ENCODE measurements at places on chromosomes 12 and 14. TPM values are rescaled to one million over a fixed set of nuclear protein-coding genes. Genes with fewer than 3 reads are reported as not detected.

Gene WNT1
- total RNA-seq, result not detected

Gene NEUROD4
- not detected for total RNA-seq

Gene PTPRO
- total RNA-seq, result 1.8 TPM

Gene KRT83
- total RNA-seq, result not detected

Gene STRAP
- total RNA-seq, result 136 TPM

Gene AGAP2
- 2.6 TPM for total RNA-seq

Gene LRP1-AS
- total RNA-seq, result not detected

Gene COQ10A
- total RNA-seq, result 12.8 TPM

Gene RTL1
- not detected for total RNA-seq

Gene DNAL1
- 12.5 TPM for total RNA-seq

Gene EPS8
- 308 TPM for total RNA-seq

DNA sequence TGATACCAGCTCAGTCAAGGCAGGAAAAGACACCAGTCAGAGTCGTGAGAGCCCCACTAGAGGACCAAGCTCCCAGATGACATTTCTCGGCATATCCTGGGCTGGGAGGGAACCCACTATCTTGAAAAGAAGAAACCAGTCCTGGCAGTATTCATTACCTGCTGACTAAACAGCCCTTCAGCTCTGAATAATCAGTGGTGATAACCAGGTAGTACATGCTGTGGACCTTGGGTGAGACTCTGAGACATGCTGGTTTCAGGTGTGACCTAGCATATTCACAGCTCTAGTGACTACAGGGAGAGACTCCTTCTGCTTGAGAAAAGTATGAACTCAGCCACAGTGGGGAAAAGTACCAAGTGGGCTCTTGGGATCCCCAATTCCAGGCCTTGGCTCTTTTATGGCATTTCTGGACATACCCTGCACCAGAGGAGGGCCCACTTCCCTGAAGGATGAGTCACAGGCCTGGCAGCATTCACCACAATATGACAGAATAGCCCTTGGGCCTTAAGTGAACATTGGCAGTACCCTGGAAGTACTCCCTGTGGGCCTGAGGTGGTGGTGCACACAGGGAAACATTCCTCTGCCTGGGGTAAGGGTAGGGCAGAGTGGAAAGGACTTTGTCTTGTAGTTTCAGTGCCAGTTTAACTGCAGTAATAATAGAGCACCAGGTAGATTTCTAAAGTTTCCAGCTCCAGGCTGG is 82.6 kb upstream of the SLC38A4 start:
- no peaks in the 10 kb centered on the region for H3K27me3 ChIP-seq
- no peak overlapping the region for H3K4me3 ChIP-seq
- peaks cover 16% of the 10 kb centered on the region for H3K36me3 ChIP-seq
- peak overlapping the region; percentile 6 for H3K27ac ChIP-seq
- no peak for DNase-seq
- H3K4me1 ChIP-seq, result peaks cover 45% of the 10 kb centered on the region

- peaks cover 15% of the 10 kb centered on the region for H3K4me1 ChIP-seq
- no peaks in the 10 kb centered on the region for H3K27me3 ChIP-seq
- no peak for DNase-seq
- H3K27ac ChIP-seq, result no peak overlapping the region
Observed at GRCh38 chr14:55088356-55088755, 36.9 kb downstream of the MAPK1IP1L start.

DNA sequence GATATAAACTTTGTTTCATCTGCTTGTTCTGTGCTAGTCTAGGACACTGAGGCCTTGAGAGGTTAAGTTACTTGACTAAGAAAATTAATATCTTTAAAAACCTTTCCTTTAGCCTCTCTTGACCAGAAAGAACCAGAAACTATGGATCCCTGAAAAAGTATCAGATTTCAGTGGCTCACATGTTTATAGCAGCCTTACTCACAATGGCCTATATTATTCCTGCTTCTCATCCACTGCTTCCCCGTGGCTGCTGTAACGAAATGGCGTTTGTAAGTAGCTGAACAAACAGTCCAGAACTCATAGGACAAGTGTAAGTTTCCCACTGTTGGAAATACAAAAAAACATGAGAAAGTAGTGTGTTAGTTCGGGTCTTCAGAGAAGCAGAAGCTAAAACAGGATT is 3.2 kb upstream of the PYGL start:
- H3K4me3 ChIP-seq, result no peak overlapping the region
- no peaks in the 10 kb centered on the region for H3K36me3 ChIP-seq
- peaks cover 30% of the 10 kb centered on the region for H3K4me1 ChIP-seq
- no peaks in the 10 kb centered on the region for H3K27me3 ChIP-seq
- DNase-seq, result no peak

- peaks cover 3% of the 10 kb centered on the region for H3K36me3 ChIP-seq
- no peak overlapping the region for H3K27ac ChIP-seq
- peaks cover 7% of the 10 kb centered on the region for H3K4me1 ChIP-seq
- no peaks in the 10 kb centered on the region for H3K27me3 ChIP-seq
- no peak for DNase-seq
Observed at GRCh38 chr14:91142214-91142668, 28.4 kb downstream of the DGLUCY start.

DNA sequence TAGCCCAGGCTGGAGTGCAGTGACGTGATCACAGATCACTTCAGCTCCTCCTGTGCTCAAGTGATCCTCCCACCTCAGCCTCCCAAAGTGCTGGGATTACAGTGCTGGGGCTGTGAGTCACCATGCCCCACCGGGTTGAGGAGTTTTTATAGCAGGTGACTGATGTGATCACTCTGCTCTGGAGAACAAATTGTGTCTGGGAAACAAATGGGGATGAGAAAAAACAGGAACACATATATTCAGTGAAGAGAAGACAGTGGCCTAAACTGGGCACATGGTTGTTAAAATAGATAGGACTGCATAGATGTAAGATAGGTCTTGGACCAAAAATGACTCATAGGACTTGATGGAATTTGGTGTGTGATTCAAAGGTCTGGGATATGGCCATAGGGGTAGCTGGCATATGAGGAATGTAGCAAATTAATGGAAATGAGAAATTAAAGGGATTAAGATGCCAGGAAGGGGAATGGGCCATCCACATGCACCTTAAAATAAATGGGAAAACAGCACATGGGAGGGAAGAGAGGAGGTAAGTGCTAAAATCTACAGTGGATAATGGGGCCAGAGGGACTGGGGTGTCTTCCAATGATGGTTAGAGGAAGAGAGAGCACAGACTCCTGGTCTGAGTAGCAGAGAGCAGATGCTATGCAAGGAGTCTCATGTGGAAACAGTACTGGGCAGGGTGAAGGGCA is 11.2 kb downstream of the BCAT1 start:
- H3K4me3 ChIP-seq, result no peak overlapping the region
- peaks cover 13% of the 10 kb centered on the region for H3K36me3 ChIP-seq
- H3K4me1 ChIP-seq, result peaks cover 14% of the 10 kb centered on the region

GRCh38 chr12:67893022-67893580 is 96.1 kb upstream of the IFNG-AS1 start:
- H3K27me3 ChIP-seq, result peaks cover 6% of the 10 kb centered on the region
- H3K4me3 ChIP-seq, result no peak overlapping the region
- no peak overlapping the region for H3K27ac ChIP-seq
- no peak for DNase-seq
- H3K4me1 ChIP-seq, result peaks cover 10% of the 10 kb centered on the region
- no peaks in the 10 kb centered on the region for H3K36me3 ChIP-seq

GRCh38 chr12:75840994-75841355 is 190.6 kb downstream of the PHLDA1 start:
- H3K27me3 ChIP-seq, result peaks cover 7% of the 10 kb centered on the region
- H3K36me3 ChIP-seq, result no peaks in the 10 kb centered on the region
- DNase-seq, result no peak
- H3K27ac ChIP-seq, result no peak overlapping the region

DNA sequence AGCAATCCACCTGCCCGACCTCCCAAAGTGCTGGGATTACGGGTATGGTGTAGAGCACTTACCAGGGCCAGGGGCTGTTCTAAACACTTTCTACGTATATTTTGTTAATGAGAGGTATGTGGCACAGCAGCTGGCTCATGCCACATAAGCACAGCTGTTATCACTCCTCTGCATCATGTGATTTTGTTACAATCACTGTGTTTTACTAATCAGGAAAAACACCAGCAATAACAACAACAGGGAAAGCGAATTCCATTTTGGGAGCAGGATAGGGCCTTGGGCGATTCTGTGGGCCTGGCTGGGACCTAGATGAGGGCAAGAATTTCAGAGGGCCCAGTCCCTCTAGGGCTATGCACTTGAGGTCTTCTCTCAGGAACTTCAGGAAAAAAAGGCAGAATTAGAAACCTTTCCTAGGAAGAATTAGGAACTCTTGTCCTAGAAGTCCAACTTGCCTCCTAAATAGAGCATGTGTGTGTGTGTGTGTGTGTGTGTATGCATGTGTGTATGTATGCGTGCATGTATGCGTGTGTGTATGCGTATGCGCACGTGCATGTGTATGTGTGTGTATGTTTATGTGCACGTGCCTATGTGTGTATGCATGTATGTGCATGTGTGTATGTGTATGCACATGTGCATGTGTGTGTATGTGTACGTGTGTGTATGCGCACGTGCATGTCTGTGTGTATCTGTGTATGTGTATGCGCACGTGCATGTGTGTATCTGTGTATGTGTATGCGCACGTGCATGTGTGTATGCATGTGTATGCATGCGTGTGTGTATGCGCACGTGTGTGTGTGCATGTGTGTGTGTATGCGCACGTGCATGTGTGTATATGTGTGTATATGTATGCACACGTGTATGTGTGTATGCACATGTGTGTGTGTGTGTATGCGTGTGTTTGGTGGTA is 41.8 kb upstream of the CORO1C start:
- H3K4me3 ChIP-seq, result no peak overlapping the region
- H3K36me3 ChIP-seq, result no peaks in the 10 kb centered on the region
- DNase-seq, result no peak
- H3K4me1 ChIP-seq, result peaks cover 26% of the 10 kb centered on the region
- H3K27me3 ChIP-seq, result no peaks in the 10 kb centered on the region

DNA sequence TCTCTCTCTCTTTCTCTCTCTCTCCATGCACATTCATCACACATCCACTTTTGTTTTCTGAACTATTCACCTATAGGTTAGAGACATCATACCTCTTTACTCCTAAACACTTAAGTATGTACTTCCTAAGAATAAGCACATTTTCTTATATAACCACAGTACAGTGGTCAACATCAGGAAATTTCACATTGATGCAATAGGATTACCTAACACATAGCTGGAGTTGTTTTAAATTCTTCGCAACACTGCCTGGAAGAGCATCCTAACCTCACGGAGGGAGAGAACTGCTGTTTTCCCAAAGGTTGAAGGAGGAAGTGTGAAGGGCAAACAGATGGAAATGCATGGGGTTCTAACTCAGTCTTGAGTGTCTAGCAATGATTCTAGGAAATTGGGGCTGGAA is 159.2 kb downstream of the SYT1 start:
- no peaks in the 10 kb centered on the region for H3K36me3 ChIP-seq
- peaks cover 17% of the 10 kb centered on the region for H3K27me3 ChIP-seq
- H3K4me3 ChIP-seq, result no peak overlapping the region
- DNase-seq, result no peak
- H3K27ac ChIP-seq, result no peak overlapping the region

DNA sequence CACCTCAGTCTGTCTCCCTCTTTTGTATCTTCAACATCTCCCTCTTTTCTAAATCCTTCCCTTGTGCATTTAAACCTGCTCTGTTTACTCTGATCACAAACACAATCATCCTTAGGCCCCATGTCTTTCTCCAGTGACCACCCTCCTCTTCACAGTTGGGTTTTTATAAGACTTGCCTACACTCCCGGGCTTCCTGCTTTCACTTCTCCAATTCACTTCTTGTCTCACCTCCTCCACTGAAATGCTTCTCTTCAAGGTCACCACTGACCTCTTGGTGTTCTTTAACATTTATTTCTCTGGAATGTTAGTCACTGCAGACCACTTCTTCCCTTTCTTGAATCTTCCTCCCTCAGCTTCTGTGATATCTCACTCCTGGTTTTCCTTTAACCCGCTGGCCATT is 8.7 kb upstream of the SMCO2 start:
- peaks cover 4% of the 10 kb centered on the region for H3K27me3 ChIP-seq
- no peak overlapping the region for H3K27ac ChIP-seq
- no peak overlapping the region for H3K4me3 ChIP-seq
- peaks cover 42% of the 10 kb centered on the region for H3K4me1 ChIP-seq
- no peak for DNase-seq
- peaks cover 4% of the 10 kb centered on the region for H3K36me3 ChIP-seq

DNA sequence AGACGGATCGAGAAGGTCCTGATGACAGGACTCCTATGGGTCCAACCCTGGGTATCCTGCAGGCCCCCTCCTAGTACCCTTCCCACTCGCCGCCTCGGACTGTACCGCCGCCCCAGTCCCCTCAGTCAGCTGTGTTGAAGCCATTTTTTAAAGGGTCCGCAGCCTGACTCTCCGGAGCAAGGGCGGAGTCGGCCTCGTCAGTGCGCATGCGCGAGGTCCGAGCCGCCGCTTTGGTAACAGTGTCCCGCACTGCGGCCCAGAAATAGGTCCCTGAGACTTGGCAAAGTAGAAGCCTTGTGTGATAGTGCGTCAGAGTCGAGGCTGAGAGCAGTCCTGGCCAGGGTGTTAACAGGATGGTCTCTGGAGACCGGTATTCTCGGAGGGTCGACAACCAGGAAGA is 769.0 kb upstream of the ALG10B start:
- H3K4me3 ChIP-seq, result no peak overlapping the region
- H3K27me3 ChIP-seq, result no peaks in the 10 kb centered on the region
- H3K4me1 ChIP-seq, result no peaks in the 10 kb centered on the region
- peak; percentile 82 for DNase-seq
- H3K36me3 ChIP-seq, result no peaks in the 10 kb centered on the region

DNA sequence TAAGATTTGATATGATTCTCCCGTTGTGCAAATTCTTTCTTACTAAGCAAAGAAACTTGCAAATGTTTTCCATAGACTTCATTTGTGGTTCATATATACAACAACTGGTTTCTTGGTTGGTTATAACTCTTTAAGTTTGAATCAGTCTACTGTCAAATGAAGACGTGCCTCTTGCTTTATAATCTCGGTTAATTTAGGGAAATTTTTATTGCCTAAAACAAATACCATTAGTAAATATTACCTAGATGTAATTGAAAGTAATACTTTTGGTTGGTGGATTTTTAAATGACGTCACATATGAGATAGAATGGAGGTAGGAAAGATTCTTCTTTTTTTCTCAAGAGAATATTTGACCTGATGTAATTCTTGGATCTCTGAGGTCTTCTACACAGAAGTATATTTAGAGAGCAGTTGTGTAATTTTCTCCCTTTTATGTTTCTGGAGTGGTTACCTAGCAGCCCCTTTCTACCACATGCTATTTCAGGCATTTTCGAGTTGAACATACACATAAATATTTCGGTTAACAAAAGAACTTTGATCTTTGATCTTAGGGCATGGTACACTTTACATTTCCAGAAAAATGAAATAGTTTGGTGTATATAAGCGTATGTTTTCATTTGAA is 1.7 kb downstream of the ATF7IP start:
- no peak for DNase-seq
- peak overlapping the region; percentile 94 for H3K4me3 ChIP-seq
- peaks cover 12% of the 10 kb centered on the region for H3K36me3 ChIP-seq
- peak overlapping the region; percentile 96 for H3K27ac ChIP-seq

GRCh38 chr12:116390401-116391335 is 113.2 kb upstream of the MED13L start:
- peak overlapping the region; percentile 96 for H3K27ac ChIP-seq
- no peaks in the 10 kb centered on the region for H3K27me3 ChIP-seq
- no peak for DNase-seq
- no peaks in the 10 kb centered on the region for H3K36me3 ChIP-seq

Data from osteocyte (in vitro differentiated cells).